ENCODE measurements at places on chromosomes 7 and 10. TPM values are rescaled to one million over a fixed set of nuclear protein-coding genes. Genes with fewer than 3 reads are reported as not detected.

CPN1 gene
- total RNA-seq: 1.3 TPM

OR6B1 gene
- total RNA-seq: not detected

NEUROG3 gene
- not detected for total RNA-seq

GATA3 gene
- 106 TPM for total RNA-seq

TAS2R5 gene
- 2.4 TPM for total RNA-seq

CALML3 gene
- total RNA-seq: not detected

ACTL6B gene
- not detected for total RNA-seq

ITGB8 gene
- total RNA-seq: 6.5 TPM

NOD1 gene
- total RNA-seq: 3.3 TPM

ANXA11 gene
- 104 TPM for total RNA-seq

- no peaks in the 10 kb centered on the region for H3K27me3 ChIP-seq
- H3K4me3 ChIP-seq: no peak overlapping the region
- peaks cover 8% of the 10 kb centered on the region for H3K4me1 ChIP-seq
- DNase-seq: peak; percentile 51
- H3K36me3 ChIP-seq: peaks cover 14% of the 10 kb centered on the region
- no peak overlapping the region for H3K27ac ChIP-seq
These were observed 92.5 kb downstream of the SORCS1 start for GRCh38 chr10:107072028-107072427.

DNA sequence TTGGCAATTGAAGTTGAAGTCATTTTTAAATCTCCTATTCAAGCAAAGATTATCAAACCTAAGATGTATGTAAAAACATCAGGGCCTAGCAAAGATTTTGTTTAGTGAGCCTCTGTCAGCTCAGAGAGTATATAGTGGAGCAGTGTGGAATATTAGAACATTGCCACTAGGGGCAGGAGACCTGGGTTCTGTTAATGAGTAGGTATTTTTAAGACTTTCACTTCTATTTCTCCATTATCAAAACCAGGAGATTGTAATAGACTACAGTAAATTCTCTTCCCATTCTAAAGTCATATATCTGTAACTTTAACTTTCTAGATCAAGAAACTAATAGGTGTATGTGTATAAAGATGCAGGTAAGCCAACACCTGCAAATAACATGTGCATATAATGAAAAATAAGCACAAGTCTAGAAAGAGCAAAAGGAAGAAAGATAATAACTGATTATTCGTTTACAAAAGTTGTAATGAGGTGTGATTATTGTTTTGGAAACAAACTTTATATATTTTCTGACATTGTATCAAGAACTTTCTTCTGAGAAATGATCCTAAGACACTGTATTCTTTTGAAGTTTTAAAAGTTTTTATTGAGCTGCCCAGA lies 64.4 kb downstream of the KCND2 start:
- H3K4me1 ChIP-seq: no peaks in the 10 kb centered on the region
- no peak for DNase-seq
- no peak overlapping the region for H3K4me3 ChIP-seq
- H3K27me3 ChIP-seq: no peaks in the 10 kb centered on the region
- H3K36me3 ChIP-seq: no peaks in the 10 kb centered on the region

GRCh38 chr10:69222157-69223027 lies 2.3 kb downstream of the HKDC1 start:
- peak; percentile 84 for DNase-seq
- no peaks in the 10 kb centered on the region for H3K4me1 ChIP-seq
- H3K36me3 ChIP-seq: no peaks in the 10 kb centered on the region
- no peak overlapping the region for H3K27ac ChIP-seq

- H3K4me1 ChIP-seq: no peaks in the 10 kb centered on the region
- no peaks in the 10 kb centered on the region for H3K27me3 ChIP-seq
- no peak overlapping the region for H3K27ac ChIP-seq
- no peaks in the 10 kb centered on the region for H3K36me3 ChIP-seq
- H3K4me3 ChIP-seq: no peak overlapping the region
- DNase-seq: no peak
These were observed 160.3 kb upstream of the KLF14 start for GRCh38 chr7:130894146-130894908.

- H3K27me3 ChIP-seq: peaks cover 11% of the 10 kb centered on the region
- peaks cover 7% of the 10 kb centered on the region for H3K4me1 ChIP-seq
- peaks cover 8% of the 10 kb centered on the region for H3K36me3 ChIP-seq
- H3K4me3 ChIP-seq: peak overlapping the region; percentile 80
- DNase-seq: peak; percentile 89
These were observed 1.2 kb downstream of the FLNC start for GRCh38 chr7:128831178-128831993.

- H3K27me3 ChIP-seq: peaks cover 16% of the 10 kb centered on the region
- no peak overlapping the region for H3K4me3 ChIP-seq
- no peaks in the 10 kb centered on the region for H3K36me3 ChIP-seq
- H3K4me1 ChIP-seq: no peaks in the 10 kb centered on the region
- H3K27ac ChIP-seq: no peak overlapping the region
- peak; percentile 69 for DNase-seq
These were observed 29.1 kb downstream of the GARIN1A start for GRCh38 chr7:128701062-128701785.

DNA sequence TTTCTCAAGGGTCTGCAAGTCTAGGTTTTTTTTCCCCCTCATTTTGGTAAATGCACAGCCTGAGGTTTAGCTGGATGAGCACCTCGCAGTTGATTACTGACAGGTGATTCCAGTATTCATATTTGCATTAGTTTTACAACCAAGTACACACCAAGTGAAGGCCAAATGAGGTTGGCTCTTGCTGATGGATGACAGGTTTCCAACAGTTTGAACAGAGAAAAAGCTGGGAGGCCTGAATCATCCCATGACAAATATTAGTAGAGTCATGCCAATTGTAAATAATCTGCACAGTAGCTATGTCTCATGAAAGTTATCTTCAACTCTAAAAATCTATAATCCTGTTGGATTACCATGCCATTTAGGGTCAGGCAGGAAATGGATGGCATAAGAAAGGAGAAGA lies 399.8 kb downstream of the HTR7 start:
- DNase-seq: no peak
- H3K27ac ChIP-seq: no peak overlapping the region
- no peaks in the 10 kb centered on the region for H3K4me1 ChIP-seq
- no peaks in the 10 kb centered on the region for H3K27me3 ChIP-seq
- no peaks in the 10 kb centered on the region for H3K36me3 ChIP-seq
